GM12891 (cell line): ENCODE measurements at places on chromosomes 3 and 15.
A peak's percentile ranks its signal among the peaks of the same experiment; 100 is the strongest.

DNA sequence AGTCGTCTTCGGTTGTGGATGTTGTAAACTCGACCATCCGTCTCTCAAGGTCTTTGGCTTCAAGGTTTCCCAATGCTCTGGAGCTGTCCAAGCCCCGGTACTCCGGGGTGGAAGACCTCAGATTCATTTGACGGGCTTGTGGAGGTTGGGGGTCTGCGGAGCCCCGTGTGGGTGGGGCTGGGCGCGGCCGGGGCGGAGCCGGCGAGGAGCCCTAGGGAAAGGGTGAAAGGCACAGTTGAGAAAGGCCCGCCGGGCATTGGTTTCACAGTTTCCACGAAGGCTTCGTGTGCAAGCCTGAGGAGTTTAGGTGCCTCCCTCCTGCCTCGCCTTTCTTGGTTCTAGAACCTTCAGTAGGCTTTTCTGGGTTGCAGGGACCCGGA lies 360 bp upstream of the MGA start:
- no peak for DNase-seq

- no peak for DNase-seq
Observed at GRCh38 chr3:186368176-186368575, 6.1 kb upstream of the DGKG start.

DNA sequence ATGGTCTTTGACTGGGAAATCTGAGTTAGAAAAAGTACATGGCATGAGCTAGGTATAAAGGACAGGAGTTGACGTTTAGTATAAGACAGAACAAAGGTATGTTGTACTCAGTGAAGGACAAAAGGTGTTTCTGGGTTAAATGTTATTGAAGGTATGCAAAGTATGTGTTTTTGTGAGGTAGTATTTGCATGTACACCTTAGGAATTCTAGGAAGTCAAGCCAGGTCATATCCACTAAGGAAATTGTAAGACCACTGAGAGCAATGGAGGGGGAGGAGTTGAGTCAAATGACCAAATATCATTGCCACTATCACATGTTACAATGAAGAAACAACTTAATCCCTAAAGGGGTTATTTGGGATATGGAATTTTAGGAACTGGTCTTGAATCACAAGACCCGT lies 24.4 kb upstream of the TGFBR2 start:
- DNase-seq, result no peak

- no peak for DNase-seq
Observed at GRCh38 chr15:77599899-77600298, 32.8 kb downstream of the LINGO1 start.

DNA sequence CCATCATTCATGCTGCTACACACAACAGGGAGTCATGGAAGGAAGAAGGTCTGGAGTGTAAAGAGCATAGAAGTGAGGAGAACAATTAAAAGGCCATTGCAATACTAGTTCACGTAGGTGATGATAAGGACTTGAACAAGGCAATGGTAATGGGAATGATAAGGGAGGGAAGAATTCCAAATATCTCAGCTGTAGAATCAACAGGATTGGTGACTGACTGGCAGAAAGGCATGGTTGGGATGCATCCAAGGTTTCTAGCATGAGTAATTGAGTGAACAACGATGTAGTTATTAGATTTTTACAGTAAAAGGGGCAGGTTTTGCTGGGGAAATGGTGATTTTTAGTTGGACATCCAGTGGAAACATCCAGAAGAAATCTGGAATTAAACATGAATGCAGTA lies 2.4 kb upstream of the SEC62 start:
- no peak for DNase-seq

GRCh38 chr15:63908991-63909390 lies 75.2 kb upstream of the HERC1 start:
- DNase-seq, result no peak

DNA sequence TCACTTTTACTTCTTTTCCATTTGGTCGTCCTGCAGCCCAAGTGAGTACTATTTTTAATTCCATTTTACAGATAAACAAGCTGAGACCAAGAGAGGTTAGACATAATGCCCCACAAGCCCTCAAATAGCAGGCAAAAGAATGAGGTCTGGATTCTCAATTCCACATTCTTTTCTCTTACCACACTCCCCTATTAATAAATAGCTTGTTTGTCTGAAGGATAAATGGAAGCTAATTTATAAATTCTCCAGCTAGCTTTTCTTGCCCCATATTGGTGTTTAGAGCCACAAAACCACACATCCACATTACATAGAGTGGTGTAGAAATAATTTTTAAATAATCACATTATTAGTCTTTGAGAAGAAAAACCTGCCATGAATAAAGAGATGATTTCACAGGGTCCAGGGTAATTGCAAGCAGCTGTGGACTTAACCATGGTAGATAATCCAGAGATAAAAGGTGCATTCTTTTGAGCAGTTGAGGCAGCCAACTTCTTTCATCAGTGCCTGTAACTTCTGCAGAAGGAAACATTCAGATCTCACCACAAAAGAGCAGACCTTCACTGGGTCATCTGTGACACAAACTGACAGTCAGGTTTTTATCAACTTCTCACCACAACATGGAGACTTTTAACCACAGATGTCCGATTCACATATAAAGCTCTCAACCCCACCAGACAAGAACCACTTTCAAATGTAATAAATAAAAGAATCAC lies 313.4 kb upstream of the STT3B start:
- DNase-seq, result no peak

DNA sequence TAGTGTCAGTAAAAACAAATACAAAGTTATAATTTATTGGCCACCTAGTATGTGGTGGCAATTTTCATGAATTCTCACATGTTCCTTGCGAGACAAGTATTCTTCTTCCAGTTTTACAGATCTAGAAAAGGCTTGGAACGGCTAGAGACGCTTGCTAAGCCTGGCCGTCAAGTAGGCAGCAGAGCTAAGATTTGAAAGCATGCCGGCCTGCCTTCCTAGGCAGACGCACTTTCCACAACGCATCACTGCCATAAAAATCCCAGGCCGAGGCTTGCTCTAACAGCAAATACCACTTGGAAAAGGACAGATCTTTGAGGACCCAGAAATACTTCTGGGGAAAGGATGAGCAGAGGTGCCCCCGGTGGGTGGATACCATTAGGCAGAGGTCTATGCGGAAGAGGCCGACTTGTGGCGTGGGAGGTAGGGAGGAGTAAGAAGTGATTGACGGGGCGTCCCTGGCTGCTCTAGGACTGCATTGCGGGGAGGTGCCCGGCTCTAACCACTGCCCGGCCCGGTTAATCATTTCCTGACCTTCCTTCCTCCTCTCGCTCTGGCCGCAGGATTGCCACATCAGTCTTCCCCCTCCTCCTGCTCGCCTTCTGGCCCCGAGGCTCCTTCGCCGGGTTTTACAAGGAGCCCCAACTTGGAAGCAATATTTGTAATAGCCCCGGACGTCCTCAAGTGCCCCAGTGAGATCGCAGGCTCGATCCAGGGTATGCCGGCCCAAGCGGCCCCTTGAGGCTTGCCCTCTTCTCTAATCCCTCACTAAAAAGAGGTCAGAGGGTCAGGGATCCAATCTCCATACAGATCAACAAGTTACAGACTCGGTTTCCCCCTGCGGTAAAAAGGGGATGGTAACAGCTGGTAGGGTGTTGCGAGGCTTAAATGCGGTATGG lies 1.3 kb upstream of the USP3 start:
- DNase-seq, result peak; percentile 51

DNA sequence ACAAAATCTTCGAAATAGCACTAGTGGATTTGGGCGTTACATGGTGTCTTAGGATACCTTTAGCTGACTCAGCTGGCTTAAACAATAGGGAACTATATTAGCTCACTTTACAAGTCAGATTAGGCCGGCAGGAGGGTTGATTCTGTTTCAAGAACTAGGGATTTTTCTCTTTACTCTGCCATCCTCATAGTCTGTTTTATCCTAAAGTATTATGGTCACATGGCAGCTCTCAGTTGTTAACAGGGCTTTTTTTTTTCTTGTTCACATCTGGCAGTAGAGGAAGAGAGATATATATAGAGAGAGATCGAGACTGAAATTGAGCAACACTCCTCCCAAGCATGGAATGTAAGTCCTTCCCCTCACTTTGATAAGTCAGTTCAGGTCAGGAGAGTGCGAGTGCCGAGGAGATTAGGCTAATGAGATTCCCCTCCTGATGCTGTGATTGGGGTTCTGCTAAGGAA lies 32.9 kb downstream of the CHP1 start:
- DNase-seq, result no peak

GRCh38 chr15:52730173-52730572 lies 51.0 kb upstream of the ATOSA start:
- no peak for DNase-seq

GRCh38 chr15:64476550-64476949 lies 16.2 kb downstream of the ZNF609 start:
- DNase-seq, result no peak

GRCh38 chr15:36284911-36285310 lies 294.5 kb upstream of the CDIN1 start:
- no peak for DNase-seq

- no peak for DNase-seq
Observed at GRCh38 chr15:38721568-38721945, 156.9 kb upstream of the RASGRP1 start.

DNA sequence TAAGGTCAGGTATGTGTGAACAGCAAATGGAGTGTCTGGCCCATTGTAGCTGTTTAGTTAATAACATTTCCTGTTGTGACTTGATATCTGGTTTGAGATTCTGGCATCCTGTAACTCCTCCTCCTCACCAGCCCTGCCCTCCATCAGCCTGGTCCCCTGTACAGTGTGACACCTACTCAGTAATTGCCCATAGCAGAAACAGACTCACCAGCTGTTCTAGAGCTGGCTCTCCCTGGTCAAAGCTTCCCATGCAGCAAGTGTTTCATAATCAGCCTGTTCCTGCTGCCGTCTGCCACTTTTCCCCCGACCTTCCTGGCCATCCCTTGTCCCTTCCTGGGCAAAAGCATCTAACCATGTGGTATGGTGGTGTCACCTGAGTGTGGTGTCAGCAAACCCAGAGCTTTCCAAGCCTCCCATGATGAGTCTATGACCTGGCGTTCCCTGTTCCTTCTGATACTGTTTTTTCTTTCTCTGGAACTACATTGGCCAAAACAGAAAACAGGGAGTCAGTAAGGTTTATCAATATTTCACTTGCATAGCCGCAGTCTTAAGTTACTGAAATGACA lies 55.4 kb downstream of the B3GALNT1 start:
- DNase-seq, result no peak

DNA sequence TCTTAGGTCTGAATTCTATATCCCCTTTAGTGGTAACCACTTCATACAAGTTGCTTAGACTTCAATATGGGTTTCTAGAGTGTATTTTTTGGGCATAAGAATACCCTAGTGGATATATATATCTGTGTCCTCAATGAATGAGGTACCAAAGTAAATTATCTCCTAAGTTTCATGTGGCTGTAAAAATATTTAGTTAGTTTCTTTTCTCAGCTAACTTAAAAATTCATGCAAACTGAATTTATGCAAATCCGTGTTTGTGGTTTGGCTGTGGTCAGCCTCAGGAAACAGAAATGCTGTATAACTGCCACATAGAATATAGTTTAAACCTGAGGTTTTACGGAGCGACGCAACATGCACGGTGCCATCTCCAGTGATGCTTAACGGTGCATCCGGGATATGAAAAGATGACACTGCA lies 80.3 kb downstream of the PEX5L start:
- DNase-seq, result no peak

DNA sequence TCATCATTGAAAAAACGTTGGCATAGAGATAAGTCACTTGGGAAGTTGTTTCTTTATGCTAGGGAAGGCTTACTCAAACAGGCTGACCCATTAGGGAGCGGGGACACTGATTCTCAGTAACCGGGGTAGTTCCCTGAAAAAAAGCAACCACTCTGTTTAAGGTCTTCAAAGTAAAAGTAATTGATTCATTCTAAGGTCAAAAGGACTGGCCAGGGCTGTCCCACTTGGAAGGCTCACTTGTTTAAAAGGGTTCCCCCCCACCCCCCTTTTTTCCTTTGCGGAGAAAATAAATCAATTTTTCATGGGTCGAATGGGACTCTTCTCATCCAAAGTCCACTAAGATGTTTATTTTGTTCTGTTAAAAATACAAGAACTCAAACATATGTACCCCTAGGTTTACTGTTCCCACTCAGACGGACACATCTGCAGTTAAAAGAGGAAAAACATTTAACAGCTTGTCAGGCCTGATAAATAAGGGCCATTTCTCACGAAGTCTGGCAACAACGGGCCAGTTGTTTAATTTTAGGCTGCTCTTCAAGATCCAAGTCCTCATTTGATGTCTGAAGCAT lies 53.0 kb downstream of the ARHGEF3 start:
- DNase-seq, result no peak

GRCh38 chr3:13088028-13089006 lies 15.1 kb upstream of the IQSEC1 start:
- no peak for DNase-seq

DNA sequence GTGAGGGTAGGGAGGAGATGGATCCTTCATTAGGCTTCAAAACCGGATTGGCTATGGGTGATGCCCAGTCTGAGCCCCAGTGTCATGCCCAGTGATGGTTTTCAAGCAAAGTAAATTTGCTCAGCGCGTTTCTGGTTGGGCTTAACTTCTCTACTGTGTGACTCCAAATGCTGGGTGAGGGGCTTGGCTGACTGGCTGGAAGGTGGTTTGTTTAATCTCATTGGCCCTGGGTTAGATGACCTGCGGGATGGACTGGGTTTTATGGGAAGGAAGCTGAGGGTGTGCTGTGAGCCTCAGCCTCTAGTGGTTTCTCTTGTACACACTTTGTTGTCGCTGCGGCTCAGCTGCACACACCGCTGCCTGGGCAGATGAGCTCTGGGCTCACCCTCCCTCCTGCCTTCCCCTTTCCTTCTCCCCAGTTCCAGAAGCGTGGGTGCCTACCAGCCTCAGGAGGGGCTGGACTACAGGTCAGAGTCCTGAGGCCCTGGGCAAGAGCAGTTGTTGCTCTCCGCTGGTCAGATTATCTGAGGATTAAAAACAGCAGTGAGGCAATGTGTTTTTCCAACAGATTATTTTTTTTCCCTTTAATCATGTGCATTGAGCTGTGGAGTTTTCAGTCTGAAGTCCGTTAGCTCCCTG lies 18.6 kb downstream of the PDIA5 start:
- no peak for DNase-seq

- no peak for DNase-seq
Observed at GRCh38 chr15:76730262-76730661, 174.9 kb downstream of the SCAPER start.

DNA sequence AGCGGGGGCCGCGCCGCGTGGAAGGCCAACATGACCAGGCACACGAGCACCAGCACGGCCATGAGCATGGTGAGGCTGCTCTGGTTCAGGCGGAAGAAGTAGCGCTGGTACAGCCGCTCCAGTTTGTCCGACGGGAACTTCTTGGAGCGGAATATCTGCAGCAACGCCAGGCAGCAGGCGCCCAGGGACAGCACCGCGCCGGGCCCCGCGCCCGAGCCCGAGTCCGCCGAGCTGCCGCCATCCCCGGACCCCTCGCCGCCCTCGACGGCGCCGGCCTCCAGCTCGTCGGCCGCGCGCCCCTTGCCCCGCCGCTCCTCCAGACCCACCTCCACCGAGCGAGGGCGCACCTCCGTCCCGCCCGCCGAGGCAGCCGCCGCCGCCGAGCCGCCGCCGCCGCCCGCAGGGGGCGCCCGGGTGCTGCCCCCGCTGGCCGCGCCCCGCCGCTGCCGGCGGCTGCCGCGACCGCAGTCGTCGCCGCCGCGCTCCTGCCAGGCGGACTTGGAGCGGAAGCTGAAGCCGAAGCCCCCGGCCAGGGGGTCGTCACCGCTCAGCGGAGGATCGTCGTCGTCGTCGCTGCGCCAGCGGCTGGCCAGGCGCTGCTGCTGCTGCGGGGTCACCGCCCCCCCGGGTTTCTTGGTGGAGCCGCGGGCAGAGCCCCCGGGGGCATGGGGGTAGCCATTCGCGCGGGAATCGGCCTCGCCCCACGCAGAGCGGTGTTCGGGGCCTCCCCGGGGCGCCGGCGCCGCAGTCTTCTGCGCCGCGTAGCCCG lies 957 bp downstream of the ADCY5 start:
- no peak for DNase-seq

GRCh38 chr3:172977696-172978095 lies 163.3 kb downstream of the SPATA16 start:
- DNase-seq, result no peak
